NCI-H510A treated with DMSO at 0.1 percent for 48 hours (cell line): ENCODE measurements at places on chromosomes 11 and 22.
A peak's percentile ranks its signal among the peaks of the same experiment; 100 is the strongest.

DNA sequence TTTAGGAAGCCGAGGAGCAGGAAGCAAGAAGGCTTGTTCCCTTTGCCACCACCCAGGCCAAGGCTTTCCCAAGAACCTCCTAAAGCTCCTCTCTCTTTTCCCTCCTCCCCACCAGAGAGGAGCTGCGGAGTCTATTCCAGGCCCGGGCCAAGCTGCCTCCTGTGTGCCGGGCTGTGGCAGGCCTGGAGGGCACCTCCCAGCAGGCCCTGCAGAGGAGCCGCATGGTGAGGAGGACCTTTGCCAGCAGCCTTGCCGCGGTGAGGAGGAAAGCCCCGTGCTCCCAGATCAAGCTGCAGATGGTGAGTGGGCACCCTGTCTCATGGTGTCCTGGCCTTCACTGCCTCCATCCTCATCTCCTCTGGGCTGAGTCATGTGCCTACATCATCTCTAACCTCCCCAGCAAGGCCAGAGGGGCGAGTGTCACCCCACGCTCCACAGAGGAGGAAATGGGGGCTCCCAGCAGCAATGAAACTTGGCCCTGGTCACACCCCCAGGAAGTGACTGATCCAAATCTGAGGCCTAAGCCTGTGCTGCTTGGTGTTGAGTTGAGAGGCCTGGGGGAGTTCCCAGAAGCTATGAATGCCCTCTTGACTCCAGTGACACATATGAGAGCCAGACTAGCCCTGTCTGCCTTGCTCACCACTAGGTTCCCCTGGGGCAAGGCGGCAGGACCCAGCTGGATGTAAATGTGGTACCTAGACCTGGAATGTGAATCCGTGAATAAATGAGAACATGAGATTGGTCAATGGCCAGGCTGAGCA lies 104.2 kb downstream of the MYO18B start:
- no peak for DNase-seq

- DNase-seq: no peak
Observed at GRCh38 chr11:86101941-86102407, 33.1 kb upstream of the PICALM start.

GRCh38 chr22:41695211-41695610 lies 4.1 kb upstream of the MEI1 start:
- DNase-seq: no peak

DNA sequence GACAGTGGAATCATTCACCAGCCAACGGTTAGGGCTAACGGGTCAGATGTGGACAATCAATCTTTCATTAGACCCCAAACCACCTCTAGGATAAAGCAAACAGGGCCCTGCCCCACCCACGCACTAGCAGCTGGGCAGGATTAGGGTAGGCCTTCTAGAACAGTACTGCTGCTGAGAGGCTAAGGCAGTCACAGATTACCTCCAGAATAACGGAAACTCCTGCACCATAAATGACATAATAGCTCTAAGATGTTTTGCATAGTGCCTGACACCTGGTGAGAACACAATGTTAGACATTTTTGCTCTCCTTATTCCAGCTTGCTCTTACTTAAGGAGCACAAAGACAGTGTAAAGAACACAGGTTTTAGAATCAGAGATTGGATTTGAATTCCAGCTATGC lies 1.8 kb downstream of the SYTL2 start:
- DNase-seq: no peak

DNA sequence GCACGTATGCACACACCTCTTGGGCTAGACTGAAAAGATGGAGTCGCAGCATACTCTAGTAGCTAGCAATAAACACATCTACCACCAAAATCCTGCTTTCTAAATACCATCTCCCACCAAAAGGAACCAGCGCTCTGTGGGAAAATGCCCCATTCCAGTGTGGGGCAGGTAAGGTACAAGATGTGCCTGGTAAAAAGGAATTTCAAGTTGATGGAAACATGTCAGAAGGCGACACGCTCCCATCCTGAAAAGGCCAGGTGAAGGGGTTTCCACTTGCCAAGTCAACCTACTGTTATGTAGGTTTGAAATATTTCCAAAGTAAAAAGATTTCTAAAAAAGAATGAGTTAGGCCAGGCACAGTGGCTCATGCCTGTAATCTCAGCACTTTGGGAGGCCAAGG lies 8.8 kb downstream of the DGCR2 start:
- DNase-seq: no peak

GRCh38 chr22:46391486-46392136 lies 56.1 kb downstream of the TRMU start:
- no peak for DNase-seq

GRCh38 chr11:95277868-95278267 lies 46.9 kb upstream of the SESN3 start:
- DNase-seq: no peak

GRCh38 chr22:38471237-38471636 lies 3.3 kb downstream of the KDELR3 start:
- no peak for DNase-seq

- no peak for DNase-seq
Observed at GRCh38 chr11:46352063-46352841, 5.0 kb downstream of the DGKZ start.

DNA sequence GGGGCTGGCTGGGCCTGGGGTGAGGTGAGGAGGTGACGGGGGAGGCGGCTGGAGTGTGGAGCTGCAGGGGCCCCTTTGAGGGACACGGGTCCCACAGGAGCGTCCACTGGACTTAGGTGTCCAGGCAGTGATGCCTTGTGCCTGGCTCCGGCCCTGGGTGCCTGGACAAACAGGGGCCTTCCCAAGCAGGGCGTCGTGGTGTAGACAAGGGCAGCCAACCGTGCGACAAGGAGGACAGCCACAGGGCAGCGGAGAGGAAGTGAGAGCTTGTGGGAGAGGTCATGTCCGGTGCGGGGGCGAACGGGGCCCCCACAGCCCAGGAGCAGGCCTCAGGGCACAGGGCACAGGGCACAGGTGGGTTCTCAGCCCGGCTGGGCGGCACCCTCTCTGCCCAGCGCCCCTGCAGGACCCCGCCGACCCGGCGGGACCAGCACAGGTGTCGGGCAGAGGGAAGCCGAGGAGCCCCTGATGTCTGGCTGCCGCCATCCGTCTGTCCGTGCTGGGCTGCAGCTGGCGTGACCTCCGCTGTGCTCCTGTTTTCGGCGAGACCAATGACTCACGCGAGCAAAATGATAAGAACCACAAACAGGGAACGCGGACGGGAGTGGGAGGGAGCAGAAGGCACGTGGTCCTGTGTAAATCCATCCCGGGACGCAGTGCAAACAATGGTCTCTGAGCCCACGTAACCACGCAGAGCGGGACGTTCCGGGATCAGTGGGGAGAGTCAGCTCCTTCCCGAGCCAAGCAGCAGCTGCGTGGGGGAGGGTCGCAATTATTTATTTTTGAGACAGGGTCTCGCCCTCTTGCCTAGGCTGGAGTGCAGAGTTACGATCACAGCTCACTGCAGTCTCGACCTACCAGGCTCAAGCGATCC lies 49.1 kb upstream of the A4GALT start:
- no peak for DNase-seq

GRCh38 chr11:41613326-41613725 lies 153.9 kb upstream of the LRRC4C start:
- no peak for DNase-seq

DNA sequence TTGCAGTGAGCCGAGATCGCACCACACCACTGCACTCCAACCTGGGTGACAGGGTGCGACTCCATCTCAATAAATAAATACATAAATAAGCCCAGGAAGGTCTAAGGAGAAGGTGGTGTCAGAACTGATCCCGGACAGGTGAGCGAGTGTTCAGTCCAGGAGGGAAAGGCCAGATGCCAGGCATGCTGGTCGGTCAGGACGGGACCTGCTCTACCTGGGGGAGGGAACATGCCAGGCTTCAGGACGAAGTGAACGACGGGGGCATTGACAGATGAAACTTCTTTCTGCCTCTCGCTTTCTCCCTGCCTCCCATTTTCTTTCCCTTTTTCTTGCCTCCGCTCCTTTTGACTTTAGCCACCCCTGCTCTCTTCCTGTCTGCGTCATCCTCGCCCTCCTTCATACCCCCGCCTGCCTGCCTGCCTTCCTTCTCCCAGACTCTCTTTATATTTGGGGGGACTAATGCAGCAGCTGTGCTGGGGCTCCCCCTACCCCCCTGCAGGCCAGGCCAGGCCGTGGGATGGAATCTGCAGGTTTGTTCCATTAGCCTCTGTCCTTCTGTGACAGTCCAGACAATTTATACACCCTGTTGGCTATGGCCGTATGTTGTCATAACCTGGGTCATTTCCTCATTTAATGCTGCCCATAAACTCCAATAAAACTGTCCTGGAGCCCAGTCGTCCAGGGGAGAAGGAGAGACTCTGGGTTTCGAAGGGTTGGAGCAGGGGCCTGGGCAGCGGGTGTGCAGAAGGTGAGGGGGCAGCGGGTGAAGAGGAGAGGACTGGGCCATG lies 209.2 kb upstream of the TBCEL start:
- no peak for DNase-seq

DNA sequence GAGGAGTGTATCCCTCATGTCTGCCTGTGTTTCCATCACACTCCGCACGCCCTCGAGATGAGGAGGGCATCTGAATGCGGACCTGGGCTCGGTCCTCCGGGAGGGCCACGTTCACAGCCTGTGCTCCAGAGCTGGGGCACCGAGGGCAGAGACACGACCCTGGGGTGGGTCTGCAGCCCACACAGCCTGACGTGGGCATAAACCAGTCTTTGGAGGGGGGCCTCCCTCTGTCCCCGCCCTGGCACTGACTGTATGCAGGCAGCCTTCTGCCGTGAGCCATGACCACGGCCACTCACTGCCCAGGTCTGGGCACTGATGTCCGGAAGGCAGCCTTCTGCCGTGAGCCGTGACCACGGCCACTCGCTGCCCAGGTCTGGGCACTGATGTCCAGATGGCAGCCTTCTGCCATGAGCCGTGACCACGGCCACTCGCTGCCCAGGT lies 1425.1 kb downstream of the BRD1 start:
- no peak for DNase-seq

- DNase-seq: no peak
Observed at GRCh38 chr11:96736601-96737000, 346.8 kb downstream of the JRKL start.

DNA sequence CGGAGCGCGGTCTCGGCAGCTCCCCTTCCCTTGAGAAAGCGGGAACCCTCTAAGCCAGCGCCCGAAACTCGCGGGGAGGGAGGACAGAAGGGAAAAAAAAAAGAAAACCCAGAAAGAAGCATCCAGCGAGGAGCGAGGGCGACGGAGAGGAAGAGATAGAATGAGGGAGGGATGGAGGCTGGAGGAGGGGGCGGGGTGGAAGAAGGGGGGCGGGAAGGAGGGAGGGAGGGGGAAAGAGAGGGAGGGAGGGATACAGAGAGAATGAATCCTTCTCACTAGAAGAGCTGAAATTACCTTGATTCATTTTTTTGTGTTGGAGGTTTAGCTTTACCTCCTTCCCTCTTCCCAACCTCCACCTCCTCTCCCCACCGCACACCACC lies 19.3 kb upstream of the BDNF start:
- no peak for DNase-seq

GRCh38 chr11:15412054-15412453 lies 297.3 kb downstream of the INSC start:
- peak; percentile 5 for DNase-seq

- DNase-seq: no peak
Observed at GRCh38 chr11:86443415-86443814, 68.7 kb downstream of the CCDC81 start.

DNA sequence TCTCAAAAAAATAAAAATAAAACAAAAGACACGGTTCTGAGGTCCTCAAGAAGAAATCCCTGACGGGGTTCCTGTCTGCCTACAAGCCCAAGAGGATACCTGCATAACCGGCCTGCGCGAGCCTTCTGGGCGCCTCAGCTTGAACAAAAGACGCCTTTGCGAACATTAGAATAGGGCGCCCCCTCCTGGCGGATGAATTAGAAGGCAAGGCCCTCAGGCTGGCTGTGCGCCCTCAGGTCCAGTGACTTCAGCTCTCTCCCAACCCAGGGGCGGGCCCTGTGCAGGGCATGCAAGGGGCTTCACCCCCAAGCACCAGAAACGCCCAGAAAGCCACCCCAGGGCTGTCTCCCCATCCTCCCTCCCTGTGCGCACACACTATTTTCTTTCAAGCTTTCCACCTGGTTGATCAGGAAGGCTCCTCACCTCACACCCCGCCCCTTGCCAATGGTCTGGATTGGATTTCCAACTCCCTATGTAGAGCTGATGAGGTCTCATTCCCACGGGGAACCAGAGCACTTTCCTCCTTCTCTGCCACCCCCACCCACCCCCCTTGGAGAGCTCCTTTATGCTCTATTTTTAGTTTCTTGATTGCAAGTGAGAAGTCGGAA lies 273.3 kb downstream of the BUD13 start:
- DNase-seq: peak; percentile 40

DNA sequence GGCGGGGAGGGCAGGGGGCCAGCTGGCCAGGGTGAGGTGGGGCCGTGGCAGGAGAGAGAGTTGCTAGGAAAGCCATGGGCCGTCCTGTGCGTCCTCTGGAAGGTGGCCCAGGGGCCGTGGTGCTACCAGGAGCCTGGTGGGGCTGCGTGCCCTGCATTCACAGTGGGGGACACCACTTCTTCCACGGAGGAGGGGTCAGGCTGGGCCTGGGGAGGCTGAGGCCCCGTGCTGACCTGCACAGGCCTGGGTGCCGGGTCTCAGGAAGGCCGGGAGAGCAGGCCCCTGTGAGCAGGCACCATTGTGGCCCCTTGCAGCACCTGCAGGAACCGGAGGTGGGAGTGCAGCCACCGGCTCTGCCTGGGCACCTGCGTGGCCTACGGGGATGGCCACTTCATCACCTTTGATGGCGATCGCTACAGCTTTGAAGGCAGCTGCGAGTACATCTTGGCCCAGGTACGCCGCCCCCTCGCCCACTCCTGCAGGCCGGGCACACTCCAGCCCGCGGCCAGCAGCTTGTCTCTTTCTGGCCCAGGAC lies 12.0 kb downstream of the MUC5B start:
- no peak for DNase-seq

DNA sequence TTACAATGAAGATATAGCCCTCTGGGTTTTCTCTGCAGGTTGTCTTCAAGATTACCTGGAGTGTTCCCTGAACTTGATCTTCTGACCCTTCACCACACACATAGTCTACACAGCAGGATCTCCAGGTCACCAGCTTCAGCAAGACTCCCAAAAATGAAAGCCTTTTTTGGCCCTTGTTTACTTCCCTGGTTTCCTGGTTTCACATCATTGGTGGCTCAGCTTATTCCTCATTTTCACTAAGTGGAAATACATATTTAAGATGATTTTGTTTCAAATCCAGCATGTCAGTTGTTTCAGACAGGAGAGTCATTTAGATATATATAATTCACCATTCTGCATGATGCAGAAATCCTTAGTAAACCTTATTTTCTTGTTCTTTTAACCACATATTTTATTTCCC lies 41.6 kb upstream of the MPEG1 start:
- no peak for DNase-seq

GRCh38 chr11:41284354-41284753 lies 175.1 kb downstream of the LRRC4C start:
- no peak for DNase-seq

DNA sequence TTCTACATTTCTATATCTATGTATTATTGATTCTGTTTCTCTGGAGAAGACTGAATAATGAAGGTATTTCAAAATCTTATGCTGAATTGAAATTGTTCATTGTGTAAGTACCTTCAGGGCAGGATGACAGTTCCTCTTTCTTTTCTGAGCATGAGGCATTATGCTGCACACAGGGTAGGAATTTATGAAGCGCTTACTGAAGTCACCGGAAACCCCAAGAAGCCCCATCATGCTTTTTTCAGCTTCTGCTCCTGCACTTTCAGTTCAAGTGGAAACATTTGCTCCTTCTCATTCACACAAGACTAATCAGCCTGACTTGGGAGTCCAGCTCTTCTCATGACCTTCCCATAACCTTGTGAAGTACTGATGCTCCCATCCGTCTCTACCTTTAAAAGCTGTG lies 314.7 kb upstream of the SORL1-AS1 start:
- no peak for DNase-seq

GRCh38 chr11:108713076-108713790 lies 48.4 kb downstream of the DDX10 start:
- DNase-seq: no peak

- no peak for DNase-seq
Observed at GRCh38 chr11:26578998-26579661, 7.1 kb upstream of the MUC15 start.
